ENCODE measurements at places on chromosomes 12 and 14. TPM values are rescaled to one million over a fixed set of nuclear protein-coding genes. Genes with fewer than 3 reads are reported as not detected.
A peak's percentile ranks its signal among the peaks of the same experiment; 100 is the strongest.

- H3K4me3 ChIP-seq: no peak overlapping the region
- peak overlapping the region; percentile 13 for H3K27ac ChIP-seq
- no peaks in the 10 kb centered on the region for H3K27me3 ChIP-seq
- no peak for DNase-seq
Observed at GRCh38 chr12:2212971-2213869, 160.4 kb downstream of the CACNA1C start.

The ATL1 gene
- 9.2 TPM for total RNA-seq

- no peak for DNase-seq
- no peaks in the 10 kb centered on the region for H3K4me1 ChIP-seq
- no peaks in the 10 kb centered on the region for H3K27me3 ChIP-seq
- H3K4me3 ChIP-seq: no peak overlapping the region
- no peak overlapping the region for H3K27ac ChIP-seq
- no peaks in the 10 kb centered on the region for H3K36me3 ChIP-seq
Observed at GRCh38 chr14:23558346-23559009, 2.4 kb downstream of the THTPA start.

DNA sequence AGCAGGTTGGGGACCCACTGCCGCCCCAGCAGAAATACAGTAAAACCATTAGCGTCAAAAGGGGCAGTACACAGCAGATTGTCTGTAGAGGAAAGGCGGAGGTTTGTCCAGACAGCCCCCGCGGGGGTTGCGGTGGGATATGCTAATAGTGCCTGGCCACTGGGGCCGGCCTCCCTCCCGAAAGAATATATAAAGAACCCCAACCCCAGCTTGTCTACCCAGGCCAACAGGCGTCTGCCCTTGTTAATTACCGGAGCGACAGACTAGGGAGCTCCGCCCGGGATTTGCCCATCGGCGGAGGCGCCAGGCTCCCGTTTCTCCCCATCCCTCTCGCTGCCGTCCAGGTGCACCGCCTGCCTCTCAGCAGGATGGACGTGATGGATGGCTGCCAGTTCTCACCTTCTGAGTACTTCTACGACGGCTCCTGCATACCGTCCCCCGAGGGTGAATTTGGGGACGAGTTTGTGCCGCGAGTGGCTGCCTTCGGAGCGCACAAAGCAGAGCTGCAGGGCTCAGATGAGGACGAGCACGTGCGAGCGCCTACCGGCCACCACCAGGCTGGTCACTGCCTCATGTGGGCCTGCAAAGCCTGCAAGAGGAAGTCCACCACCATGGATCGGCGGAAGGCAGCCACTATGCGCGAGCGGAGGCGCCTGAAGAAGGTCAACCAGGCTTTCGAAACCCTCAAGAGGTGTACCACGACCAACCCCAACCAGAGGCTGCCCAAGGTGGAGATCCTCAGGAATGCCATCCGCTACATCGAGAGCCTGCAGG, at the start of gene MYF5:
TSS of gene MYF5 (plus strand) at position 217 of the 774 bp plus-strand sequence. CDS start at position 369, 152 bp downstream.
- no peaks in the 10 kb centered on the region for H3K4me1 ChIP-seq
- DNase-seq: no peak
- no peak within 1 kb of the TSS for H3K27ac ChIP-seq
- no peak within 1 kb of the TSS for H3K4me3 ChIP-seq

DNA sequence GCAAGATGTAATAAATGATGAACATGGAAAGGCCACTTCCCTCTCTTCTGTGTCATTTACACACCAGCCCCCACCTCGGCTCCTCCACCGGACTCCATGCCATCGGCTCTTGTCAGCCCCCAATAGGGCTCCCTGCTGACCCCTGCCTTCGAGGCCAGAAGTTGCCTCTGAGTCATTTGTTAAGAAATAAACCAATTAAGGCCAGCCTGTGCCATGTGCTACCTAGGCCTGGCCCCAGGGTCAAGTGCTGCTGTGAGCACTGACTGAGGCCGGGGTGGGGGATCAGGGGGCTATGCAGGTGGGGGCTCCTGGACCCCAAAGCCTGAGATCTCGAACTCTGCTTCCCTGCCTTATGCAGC, 53.2 kb downstream of the TESC start:
- H3K4me1 ChIP-seq: no peaks in the 10 kb centered on the region
- no peaks in the 10 kb centered on the region for H3K36me3 ChIP-seq
- no peaks in the 10 kb centered on the region for H3K27me3 ChIP-seq
- no peak for DNase-seq
- H3K27ac ChIP-seq: no peak overlapping the region
- H3K4me3 ChIP-seq: no peak overlapping the region

- H3K27ac ChIP-seq: no peak overlapping the region
- DNase-seq: no peak
- no peaks in the 10 kb centered on the region for H3K36me3 ChIP-seq
- H3K27me3 ChIP-seq: no peaks in the 10 kb centered on the region
- H3K4me1 ChIP-seq: no peaks in the 10 kb centered on the region
Observed at GRCh38 chr12:94813314-94813713, 163.0 kb upstream of the TMCC3 start.

DNA sequence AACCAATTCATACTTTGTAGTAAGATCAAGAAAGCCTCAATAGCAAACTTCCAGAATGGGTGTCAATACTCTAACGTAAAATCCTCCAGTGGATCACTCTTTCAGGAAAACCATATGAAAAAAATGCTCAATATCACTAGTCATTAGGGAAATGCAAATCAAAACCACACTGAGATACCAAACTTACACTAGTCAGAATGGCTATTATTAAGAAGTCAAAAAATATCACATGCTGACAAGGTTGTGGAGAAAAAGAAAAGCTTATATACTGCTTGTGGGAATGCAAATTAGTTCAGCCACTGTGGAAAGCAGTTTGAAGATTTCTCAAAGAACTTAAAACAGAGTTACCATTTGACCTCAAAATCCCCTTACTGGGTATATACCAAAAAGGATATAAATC, 49.5 kb upstream of the ATXN7L3B start:
- H3K4me3 ChIP-seq: no peak overlapping the region
- no peaks in the 10 kb centered on the region for H3K27me3 ChIP-seq
- no peak overlapping the region for H3K27ac ChIP-seq

The TAS2R20 gene
- 4.8 TPM for total RNA-seq

DNA sequence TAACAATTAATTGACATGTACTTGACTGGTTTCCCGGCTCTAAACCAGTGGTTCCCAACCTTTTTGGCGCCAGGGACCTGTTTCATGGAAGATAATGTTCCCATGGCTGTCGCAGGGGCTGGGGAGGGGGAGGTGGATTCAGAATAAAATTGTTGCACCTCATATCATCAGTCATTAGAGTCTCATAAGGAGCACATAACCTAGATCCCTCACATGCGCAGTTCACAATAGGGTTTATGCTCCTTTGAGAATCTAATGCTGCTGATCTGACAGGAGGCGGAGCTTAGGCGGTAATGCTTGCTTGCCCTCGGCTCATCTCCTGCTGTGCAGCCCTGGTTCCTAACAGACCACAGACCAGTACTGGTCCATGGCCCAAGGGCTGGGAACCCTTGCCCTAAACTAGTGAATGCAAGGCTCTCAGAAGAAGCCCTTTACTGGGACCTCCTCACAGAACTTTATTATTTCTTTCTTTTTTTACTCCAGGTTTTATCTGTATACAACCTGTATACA, 86.4 kb upstream of the SINHCAF start:
- no peak for DNase-seq
- H3K4me1 ChIP-seq: no peaks in the 10 kb centered on the region
- H3K36me3 ChIP-seq: no peaks in the 10 kb centered on the region
- no peak overlapping the region for H3K4me3 ChIP-seq
- H3K27me3 ChIP-seq: no peaks in the 10 kb centered on the region

The IL26 gene
- not detected for total RNA-seq

The SDR9C7 gene
- total RNA-seq: not detected

DNA sequence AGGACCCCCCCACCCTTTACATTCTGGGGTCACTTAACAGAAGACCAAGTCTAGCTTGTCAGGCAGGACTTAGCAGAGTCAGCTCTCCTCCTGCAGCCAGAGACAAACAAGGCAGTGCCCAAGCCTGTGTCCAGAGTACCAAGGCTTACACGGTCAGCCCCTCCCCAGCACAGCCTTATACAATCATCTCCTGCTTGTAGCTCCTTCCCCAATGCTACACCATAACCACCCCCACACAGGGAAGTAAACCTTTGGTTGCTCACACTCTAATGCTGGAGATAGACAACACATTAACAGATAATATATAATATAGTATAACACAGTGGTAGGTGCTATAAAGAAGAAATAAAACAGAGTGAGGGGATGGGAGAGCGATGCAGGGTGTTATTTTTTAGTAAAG, 175.4 kb upstream of the PWP1 start:
- H3K27me3 ChIP-seq: peaks cover 2% of the 10 kb centered on the region
- no peak for DNase-seq
- H3K36me3 ChIP-seq: no peaks in the 10 kb centered on the region
- no peaks in the 10 kb centered on the region for H3K4me1 ChIP-seq

DNA sequence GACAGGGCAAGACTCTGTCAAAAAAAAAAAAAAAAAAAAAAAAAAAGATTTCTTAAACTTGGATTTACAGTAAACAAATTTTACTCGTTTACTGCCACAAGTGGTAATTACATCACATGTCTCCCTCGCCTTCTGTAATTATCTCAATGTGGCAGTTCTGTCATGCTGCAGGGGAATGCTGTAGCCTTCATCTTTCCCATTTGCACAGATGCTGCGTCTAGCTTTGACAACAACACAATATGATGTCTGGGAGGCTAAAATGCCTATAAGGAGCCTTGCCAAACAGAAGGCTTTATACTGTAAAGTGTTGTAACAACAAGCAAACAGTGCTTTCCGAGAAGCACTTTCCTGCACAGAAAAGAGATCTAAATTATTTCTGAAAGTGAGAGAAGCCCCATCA, 48.7 kb downstream of the ESR2 start:
- H3K4me3 ChIP-seq: no peak overlapping the region
- H3K36me3 ChIP-seq: no peaks in the 10 kb centered on the region
- H3K4me1 ChIP-seq: no peaks in the 10 kb centered on the region
- no peak for DNase-seq
- H3K27me3 ChIP-seq: peaks cover 1% of the 10 kb centered on the region

DNA sequence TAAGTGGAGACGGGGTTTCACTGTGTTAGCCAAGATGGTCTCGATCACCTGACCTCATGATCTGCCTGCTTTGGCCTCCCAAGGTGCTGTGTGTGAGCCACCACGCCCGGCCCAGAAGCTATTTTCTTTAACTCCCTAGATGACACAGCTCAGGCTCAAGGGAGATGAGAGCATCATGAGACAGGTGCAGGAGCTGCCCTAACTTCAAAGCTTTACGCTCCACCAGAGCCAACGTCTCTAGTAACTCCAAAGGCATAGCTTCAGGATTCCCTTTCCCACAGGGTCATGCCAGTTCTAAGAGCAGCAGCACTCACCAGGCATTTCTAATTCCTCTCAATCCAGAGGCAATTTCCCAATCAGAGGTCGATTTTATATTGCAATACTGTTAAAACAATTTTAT, 21.0 kb downstream of the NDUFA12 start:
- H3K27me3 ChIP-seq: no peaks in the 10 kb centered on the region
- no peak overlapping the region for H3K27ac ChIP-seq
- H3K36me3 ChIP-seq: no peaks in the 10 kb centered on the region
- no peak for DNase-seq
- H3K4me3 ChIP-seq: no peak overlapping the region
- no peaks in the 10 kb centered on the region for H3K4me1 ChIP-seq

DNA sequence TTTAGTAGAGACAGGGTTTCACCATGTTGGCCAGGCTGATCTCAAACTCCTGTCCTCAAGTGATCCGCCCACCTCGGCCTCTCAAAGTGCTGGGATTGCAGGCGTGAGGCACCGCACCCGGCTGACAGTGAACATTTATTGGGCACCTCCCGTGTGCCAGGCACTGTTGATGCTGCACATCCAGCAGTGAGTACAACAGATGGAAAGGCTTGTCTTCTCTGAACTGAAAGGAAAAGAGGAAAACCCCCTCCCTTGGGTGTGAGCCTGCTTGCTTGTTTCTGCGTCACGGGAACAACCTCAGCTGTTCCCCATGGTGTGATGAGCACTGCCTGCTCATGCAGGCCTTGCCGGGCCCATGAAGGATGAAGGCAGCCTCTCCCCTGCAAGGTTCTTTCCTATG, 39.5 kb downstream of the DGLUCY start:
- no peak overlapping the region for H3K4me3 ChIP-seq
- no peak overlapping the region for H3K27ac ChIP-seq
- no peaks in the 10 kb centered on the region for H3K36me3 ChIP-seq
- H3K27me3 ChIP-seq: no peaks in the 10 kb centered on the region

The EPYC gene
- not detected for total RNA-seq

Data from aorta (tissue), 5 donors.